ENCODE measurements at places on chromosomes 5 and 9.

- DNase-seq, result peak; percentile 52
Observed at GRCh38 chr5:37886242-37886905, 46.5 kb upstream of the GDNF start.

DNA sequence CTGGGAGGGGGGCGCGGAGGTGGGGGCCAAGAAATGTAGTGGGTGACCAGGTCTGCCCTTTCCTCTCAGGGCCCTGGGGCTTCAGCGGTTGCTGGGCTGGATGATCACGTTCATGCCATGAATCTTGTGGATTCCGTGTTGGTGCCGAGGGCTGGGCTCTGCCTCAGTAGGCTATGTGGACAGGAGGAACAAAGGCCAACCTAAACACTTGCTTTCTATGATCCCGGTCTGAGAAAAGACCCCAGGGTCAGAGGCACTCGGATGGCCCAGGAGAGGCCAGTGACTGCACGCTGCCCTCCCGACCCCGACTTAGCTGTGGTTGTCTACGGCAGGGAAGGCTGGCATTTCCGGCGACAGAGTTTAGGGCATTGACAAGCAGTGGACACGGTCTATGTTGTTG lies 26.6 kb downstream of the PHF2 start:
- DNase-seq, result no peak

- DNase-seq, result peak; percentile 82
Observed at GRCh38 chr5:138448481-138449398, 9.9 kb downstream of the REEP2 start.

- DNase-seq, result no peak
Observed at GRCh38 chr5:154562244-154562880, 84.3 kb upstream of the HAND1 start.

DNA sequence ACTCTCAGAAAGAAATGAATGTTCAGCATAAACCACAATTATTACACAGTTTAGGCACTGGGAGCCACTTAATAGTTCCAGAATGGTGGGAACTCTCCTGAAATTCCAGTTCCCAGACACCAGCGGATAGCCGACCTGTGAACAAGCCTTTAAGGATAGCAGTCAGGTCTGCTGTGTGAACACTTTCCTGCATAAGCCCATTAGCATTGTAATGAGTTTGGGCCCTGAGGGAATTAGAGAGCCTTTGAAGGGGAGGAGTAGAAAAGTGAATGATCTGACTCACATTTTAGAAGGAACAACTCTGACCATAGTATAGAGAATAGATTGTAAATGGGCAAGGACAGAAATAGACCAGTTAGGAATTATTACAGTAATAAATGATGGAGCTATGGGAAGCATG lies 189.1 kb downstream of the ADGRV1 start:
- DNase-seq, result peak; percentile 63

GRCh38 chr9:131522257-131523085 lies 8.6 kb downstream of the UCK1 start:
- no peak for DNase-seq

DNA sequence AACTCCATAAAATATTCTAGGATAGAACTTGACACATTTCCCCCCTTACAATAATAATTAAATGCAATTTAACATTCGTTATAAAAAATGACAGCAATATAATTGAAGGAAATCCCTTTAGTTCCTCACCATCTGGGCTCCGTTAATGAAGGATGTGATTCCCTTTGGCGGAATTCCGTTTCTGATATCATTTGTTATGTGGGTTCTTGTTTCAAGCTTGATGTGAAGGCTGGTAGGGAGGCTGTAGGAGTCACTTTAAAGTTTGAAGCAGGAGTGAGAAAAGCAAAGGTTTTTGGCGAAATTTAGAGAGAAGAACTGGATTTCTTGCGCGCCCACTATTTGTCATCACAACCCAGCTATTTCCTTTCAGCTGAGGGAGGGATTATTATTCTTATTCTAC lies 4.0 kb downstream of the RGS7BP start:
- peak; percentile 43 for DNase-seq

DNA sequence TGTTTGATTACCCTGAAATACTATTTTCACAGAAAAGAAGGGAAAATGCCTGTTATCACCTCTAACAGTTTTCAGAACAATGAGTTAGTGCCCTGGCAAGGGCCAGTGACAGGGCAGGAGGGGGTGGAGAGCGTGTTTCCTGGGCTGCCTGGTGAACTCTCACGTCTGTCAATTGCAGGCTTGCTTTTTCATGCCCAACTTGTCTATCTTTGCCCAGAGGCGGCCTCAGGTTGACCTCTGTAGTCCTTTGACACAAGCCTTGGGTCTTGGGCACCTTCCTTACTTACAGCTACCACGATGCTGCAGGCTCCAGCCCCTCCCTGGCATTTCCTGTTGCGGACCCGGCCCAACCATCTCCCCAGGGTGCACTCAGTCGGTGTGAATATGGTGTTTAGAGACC lies 2.2 kb upstream of the CEL start:
- DNase-seq, result no peak

DNA sequence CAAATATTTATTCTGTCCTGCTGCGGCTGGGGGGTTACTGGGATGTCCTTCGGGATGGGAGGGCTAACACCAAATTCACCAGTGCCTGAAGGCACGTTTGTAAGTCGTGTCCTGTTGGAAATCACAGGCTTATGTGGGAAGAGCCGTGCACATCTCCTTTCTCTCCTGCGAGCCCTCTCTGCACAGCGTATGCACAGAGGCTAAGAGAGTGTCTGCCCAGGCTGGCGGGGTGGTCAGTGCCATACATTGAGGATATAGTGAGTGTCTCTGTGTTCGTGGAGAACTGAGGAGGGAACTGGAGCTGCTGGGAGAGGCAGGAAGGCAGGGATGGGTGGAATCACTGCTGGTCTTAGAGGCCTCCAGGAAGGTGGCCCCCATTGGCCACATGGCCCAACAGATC lies 110.1 kb downstream of the WNK2 start:
- no peak for DNase-seq

DNA sequence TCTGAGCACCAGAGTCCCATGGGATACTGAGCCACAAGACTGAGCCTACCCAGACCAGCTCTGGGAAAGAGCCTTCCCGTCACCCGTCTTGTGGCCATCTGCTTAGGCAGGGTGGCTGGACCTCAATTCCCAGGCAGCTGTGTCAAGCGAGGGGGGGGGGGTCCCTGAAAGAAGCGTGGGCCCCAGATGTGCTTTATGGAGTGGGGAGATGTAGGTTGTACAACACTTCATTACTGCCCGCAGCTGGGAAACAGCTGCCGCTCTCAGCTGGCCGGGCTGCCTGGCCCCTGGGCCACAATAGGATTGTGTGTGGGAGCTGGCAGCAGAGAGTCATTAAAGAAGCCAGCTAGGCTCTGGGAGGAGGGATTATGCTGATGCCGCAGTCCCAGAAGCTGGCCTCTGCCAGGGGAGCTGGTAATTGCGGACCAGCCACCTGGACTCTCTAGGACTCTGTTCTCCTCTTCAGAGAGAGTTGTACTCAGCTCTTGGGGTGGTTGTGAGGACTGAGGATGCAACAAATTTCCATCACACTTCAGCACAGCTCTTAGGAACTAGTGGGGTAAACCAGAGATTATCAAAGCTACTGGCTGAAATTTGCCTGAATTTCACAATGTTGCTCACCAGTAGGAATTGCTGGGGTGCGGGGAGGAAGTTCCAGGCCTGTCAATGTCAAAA lies 145.4 kb downstream of the GADD45G start:
- DNase-seq, result peak; percentile 72

DNA sequence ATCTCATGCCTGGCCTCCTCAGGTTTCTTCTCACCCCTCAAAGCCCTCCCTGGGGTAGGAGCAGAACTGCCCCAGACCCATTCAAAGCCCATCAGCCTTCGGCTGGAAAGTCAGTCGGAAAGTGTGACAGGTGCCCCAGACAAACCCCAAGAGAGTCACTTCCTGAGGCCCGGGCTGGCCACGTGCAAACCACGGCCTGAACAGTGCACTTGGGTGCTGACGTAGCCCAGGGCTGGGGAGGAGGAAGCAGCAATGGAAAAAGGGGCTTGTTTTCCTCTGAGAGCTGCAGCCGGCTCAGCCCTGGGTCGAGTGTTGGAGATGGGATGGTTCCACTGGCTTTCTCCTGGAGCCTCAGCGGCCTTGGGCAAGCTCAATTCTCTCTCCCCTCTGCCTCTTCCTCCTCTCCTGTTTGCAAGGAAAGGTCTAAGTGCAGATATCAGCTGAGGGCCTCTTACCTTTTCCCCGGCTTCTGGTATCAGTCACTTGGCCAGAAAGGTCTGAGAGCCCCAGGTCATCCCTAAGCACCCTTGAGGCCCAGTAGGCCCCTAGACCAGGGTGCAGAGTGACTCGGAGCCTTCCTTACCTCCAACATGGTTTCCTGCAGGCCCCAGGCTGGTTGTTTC lies 5.9 kb upstream of the EGR1 start:
- DNase-seq, result no peak

DNA sequence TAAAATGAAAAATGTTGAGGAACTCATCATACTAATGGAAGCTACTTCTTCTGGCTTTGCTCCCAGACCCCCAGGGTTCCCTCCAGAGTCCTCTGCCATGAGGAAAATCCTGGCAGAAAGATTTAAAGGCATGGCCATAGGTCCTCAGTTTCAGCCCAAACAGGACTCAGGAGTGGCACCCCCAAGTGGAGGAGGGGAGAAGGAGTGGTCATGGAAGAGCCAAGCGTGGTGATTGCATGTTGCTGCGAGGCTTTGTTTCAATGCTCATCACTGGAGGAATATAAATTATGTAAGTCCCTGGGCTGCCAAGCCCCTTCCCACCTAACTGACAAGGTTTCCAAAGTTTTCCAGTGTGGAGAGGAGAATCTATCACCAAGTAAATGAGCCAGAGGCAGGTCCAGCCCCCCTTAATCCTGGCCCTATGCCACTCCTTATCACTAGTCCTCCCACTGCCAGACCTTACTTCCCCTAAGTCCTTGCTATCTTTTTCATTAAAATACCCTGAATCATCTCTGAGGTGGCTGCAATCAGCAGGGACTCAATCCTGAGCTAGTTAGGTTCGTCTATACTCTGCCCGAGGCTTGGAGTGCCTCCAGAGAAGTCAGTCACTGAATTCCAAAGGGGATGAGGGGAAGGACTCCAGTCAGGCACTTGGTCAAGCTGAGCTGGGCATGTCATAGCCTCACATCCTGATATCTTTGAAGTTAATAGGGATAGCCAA lies 70.7 kb upstream of the TAF1L start:
- no peak for DNase-seq

GRCh38 chr5:128349044-128349858 lies 188.8 kb downstream of the FBN2 start:
- no peak for DNase-seq

DNA sequence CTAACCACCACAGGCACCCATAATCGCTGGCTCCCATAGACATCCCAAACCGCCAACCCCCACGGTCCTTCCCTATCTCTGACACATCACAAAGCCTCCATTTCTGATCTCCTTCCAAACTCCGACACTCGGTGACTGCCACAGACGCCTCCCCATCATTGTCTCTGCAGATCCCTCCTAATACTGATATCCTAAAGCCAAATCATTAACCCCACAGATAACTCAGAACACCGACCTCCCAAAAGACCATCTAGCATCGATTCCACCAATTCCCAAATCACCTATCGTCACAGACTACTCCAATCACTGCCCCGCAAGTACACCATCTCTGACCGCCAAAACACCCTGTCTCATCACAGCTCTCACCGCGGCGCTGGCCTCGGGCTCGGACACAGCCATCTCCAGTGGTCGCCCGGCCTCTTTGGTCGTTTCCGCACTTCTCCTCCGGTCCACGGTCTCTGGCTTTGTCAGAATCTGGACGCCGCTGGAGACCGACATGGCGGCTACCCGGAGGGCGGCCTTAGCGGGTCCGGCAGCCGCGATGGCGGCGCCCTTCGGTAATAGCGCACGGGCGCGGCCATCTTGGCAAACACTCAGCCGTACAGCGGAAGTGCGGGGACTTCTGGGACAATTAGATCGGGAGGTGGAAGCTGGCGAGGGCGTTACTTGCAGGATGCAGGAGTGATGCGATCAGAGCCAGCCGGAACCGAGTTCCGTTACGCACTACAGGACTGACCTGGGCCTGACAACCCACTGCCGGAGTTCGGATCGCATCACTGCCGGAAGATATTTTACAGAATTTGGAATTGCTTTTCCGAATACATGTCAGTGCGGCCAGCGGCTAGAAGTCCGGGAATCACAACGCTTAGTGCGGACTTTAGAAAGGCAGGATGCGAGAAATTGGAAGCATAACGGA lies at the start of gene ZFP37:
ZFP37 (minus strand) TSS at position 534 of the 916 bp plus-strand sequence; CDS start at position 498, 36 bp downstream.
- DNase-seq, result peak; percentile 98

GRCh38 chr9:35423499-35423898 lies 66.4 kb upstream of the RUSC2 start:
- no peak for DNase-seq

- DNase-seq, result no peak
Observed at GRCh38 chr5:58259685-58260152, 200.2 kb downstream of the PLK2 start.

GRCh38 chr5:104793755-104794080 lies 1231.1 kb upstream of the NUDT12 start:
- no peak for DNase-seq

- peak; percentile 76 for DNase-seq
Observed at GRCh38 chr9:35553670-35554543, 51.2 kb upstream of the TESK1 start.

DNA sequence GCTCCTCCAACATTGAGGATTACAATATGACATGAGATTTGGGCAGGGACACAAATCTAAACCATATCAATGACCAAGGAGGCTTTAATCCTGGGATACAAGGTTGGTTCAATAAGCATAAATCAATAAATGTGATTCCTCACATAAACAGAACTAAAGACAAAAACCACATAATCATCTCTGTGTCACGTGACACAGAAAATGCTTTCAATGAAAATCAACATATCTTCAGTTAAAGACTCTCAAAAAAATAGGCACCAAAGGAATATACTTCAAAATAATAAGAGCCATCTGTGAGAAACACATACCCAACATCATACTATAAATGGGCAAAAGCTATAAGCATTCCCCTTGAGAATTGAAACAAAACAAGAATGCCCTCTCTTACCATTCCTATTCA lies 604.9 kb downstream of the SEMA5A start:
- DNase-seq, result no peak

DNA sequence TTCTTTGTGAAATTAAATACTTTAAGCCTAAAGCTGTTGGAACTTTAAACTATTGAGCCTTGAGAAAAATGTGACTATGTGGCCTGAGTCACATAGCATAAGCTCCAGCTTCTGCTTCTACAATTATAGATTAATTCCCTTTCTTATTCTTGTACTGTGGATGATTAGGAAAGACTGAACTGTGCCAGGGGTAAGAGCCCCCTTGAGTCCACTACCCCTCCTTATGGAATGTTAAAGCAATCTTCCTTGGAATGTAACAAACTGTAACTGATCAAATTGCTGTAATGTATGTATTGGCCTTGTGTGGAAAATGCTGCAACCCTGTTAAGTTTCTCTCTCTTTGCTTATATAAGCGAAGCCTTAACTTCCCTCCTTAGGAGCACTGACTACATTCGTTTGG lies 273.2 kb downstream of the FAM170A start:
- DNase-seq, result no peak

GRCh38 chr5:14685757-14686156 lies 21.2 kb downstream of the OTULIN start:
- DNase-seq, result peak; percentile 87

DNA sequence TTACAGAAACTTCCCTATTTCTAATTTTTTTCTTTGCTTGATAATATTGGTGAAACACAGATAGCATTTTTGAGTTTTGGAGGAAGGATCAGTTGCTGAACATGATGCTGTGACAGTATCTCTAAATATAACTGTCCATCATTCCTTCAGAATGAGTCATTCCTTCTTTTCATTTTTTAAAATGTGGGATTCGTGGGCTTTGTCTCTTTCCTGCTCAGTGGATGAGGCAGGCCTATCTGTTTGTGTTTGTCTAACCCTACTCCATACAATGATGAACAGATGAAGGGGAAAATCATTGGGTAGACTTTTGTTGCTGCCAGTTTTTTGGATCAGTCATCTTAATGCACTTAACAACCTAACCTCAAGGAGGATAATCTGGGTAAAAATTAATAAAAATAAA lies 15.7 kb upstream of the OR13C8 start:
- DNase-seq, result no peak
